ENCODE measurements at places on chromosomes 3 and 15.

DNA sequence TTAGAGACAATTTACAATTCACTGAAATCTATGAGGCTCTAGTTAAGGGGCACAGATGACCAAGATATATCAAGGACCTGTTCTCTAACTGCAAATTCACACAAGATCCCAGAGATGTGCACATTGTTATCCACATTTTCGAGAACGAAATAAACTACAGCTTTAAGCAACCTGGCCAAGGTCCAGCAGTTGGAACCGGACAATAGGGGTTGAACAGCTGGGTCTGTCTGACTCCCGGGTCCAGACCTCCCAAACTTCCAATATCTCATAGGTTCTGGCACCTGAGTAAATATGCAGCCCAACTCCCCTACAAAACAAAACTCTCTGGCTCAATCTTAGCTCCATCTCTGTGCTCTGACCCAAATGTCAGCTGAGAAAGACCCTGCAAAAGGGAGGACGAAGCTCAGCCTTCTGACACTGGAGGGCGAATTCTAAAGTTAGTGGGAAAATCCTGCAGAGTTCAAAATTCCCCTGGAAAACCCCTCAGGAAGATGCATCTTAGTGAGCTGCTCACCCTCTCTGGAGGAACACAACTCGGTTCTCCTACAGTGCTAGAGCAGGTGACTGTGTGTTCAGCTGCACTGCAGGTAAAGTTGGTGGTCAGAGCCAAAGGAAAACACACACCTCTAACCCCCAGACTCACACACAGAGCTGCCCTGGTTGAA is 14.2 kb upstream of the SPATA12 start:
- no peak overlapping the region for H3K27ac ChIP-seq
- H3K36me3 ChIP-seq, result no peaks in the 10 kb centered on the region
- H3K4me3 ChIP-seq, result no peak overlapping the region
- H3K27me3 ChIP-seq, result no peaks in the 10 kb centered on the region
- peaks cover 2% of the 10 kb centered on the region for H3K4me1 ChIP-seq

- no peaks in the 10 kb centered on the region for H3K27me3 ChIP-seq
- H3K27ac ChIP-seq, result no peak overlapping the region
- DNase-seq, result no peak
- H3K4me1 ChIP-seq, result no peaks in the 10 kb centered on the region
- no peaks in the 10 kb centered on the region for H3K36me3 ChIP-seq
Observed at GRCh38 chr3:81199587-81199986, 561.9 kb downstream of the GBE1 start.

DNA sequence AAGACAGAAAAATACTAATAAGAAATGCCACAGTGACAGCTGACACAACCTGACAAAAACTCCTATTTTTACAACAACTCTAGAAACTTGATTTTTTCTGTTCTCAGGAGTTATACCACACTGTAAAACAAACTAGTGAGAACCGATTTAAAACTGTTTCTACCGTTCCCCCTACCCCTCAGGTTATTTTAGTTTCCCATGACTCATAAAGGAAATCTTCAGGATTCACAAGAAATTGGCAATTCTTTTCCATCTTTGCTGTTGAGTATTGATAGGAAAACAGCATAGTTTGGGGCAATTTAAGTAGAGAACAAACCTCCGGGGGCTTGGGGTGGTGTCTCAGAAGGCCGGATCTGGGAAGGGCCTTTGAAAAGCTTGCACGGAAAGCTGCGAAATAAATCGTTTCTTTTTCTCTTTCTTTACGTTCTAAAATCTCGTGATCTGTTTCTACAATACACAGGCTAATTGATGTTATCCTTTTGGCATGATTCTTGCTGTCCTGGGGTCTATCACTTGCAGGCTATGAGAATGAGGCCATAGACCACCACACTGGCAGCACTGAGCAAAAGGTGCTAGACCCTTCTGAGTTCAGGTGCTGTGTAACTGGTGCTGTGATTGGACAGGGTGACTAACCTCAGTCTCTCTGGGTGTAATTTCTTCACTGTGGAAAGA is 89.3 kb downstream of the LPP start:
- DNase-seq, result no peak
- H3K36me3 ChIP-seq, result peaks cover 13% of the 10 kb centered on the region
- no peaks in the 10 kb centered on the region for H3K27me3 ChIP-seq

DNA sequence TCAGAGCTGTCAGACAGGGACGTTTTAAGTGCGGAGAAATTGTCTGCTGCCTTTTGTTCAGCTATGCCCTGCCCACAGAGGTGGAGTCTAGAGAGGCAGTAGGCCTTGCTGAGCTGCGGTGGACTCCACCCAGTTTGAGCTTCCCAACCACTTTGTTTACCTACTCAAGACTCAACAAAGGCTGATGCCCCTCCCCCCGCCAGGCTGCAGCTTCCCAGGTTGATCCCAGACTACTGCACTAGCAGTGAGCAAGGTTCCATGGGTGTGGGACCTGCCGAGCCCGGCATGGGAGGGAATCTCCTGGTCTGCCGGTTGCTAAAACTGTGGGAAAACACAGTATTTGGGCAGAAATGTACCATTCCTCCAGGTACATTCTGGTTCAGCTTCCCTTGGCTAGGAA is 282.1 kb downstream of the VGLL3 start:
- no peak overlapping the region for H3K27ac ChIP-seq
- no peaks in the 10 kb centered on the region for H3K4me1 ChIP-seq
- DNase-seq, result no peak
- no peak overlapping the region for H3K4me3 ChIP-seq
- H3K36me3 ChIP-seq, result no peaks in the 10 kb centered on the region

- H3K27ac ChIP-seq, result no peak overlapping the region
- H3K36me3 ChIP-seq, result no peaks in the 10 kb centered on the region
- H3K4me3 ChIP-seq, result no peak overlapping the region
- no peaks in the 10 kb centered on the region for H3K27me3 ChIP-seq
- peaks cover 54% of the 10 kb centered on the region for H3K4me1 ChIP-seq
- DNase-seq, result no peak
Observed at GRCh38 chr15:31303726-31304648, 22.6 kb upstream of the KLF13 start.

DNA sequence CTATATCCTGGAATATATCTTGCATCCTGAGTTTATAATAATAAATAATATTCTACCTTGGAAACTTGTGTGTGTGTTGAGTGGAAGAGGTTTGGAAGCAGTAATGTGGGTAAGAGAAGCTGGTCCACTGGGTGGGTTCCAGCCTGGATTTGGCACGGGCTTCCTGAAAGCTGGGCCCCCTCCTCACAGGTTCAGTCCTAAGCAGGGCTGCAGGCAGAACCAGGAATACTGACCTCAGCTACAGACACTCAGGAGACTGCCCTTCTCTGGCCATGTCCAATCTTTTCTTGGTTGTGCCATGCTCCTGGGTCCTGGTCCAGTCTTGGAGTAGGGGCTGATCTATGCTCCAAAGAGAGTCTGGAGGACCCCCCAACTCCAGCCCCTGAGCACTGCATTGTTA is 4.5 kb downstream of the MYD88 start:
- no peak for DNase-seq
- H3K27me3 ChIP-seq, result no peaks in the 10 kb centered on the region
- H3K4me3 ChIP-seq, result no peak overlapping the region
- H3K4me1 ChIP-seq, result no peaks in the 10 kb centered on the region

- H3K4me1 ChIP-seq, result no peaks in the 10 kb centered on the region
- H3K36me3 ChIP-seq, result no peaks in the 10 kb centered on the region
- H3K27me3 ChIP-seq, result no peaks in the 10 kb centered on the region
- H3K4me3 ChIP-seq, result no peak overlapping the region
- H3K27ac ChIP-seq, result no peak overlapping the region
Observed at GRCh38 chr3:56309465-56309864, 158.8 kb downstream of the ERC2 start.

DNA sequence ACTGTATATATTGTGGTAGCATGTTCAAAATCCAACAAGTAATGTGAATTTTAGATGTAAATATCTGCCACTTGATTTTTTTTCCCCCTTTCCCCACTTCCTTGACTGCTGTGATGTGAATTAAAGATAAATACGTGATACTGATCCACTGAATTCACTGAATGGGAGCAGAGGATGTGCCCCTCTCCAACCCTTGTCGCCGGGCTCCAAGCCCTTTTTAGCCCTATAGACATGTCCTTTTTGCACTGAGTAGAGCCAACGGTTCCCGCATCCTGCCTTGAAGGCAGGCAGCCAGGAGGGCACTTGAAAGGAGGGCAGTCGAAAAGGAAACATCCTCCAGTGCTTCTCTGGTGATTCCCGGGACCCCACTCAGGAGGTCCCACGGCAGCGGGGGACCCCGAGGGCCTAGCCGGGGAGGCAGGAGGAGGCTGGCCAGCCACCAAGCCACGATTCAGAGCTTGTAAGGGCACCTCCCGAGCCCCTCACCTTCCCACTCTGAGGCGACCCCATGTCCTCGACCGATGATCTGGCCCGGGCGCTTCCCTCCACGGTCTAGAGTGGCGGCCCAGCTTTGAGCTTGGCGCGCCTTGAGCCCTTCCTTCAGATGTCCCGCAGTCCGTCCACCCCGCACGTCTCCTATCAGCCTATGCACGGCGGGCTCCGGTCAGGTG is 901 bp upstream of the MANF start:
- H3K4me3 ChIP-seq, result peak overlapping the region; percentile 88
- H3K4me1 ChIP-seq, result peaks cover 18% of the 10 kb centered on the region
- peak overlapping the region; percentile 86 for H3K27ac ChIP-seq
- H3K27me3 ChIP-seq, result no peaks in the 10 kb centered on the region
- peaks cover 31% of the 10 kb centered on the region for H3K36me3 ChIP-seq

- peaks cover 3% of the 10 kb centered on the region for H3K36me3 ChIP-seq
- no peak for DNase-seq
- no peak overlapping the region for H3K27ac ChIP-seq
- H3K4me1 ChIP-seq, result peaks cover 10% of the 10 kb centered on the region
- no peak overlapping the region for H3K4me3 ChIP-seq
Observed at GRCh38 chr15:32642667-32643435, 1.3 kb downstream of the SCG5 start.

- H3K36me3 ChIP-seq, result no peaks in the 10 kb centered on the region
- H3K4me1 ChIP-seq, result peaks cover 2% of the 10 kb centered on the region
- DNase-seq, result no peak
Observed at GRCh38 chr3:131350506-131350905, 31.1 kb upstream of the NUDT16 start.
